Hematopoietic multipotent progenitor cell treated with erythropoietin and hydrocortisone succinate and interleukin-3 and kit ligand, for 8 days (in vitro differentiated cells): ENCODE measurements at places on chromosomes 6 and 20.
A peak's percentile ranks its signal among the peaks of the same experiment; 100 is the strongest.

- no peak for DNase-seq
Measured at GRCh38 chr6:17220040-17220910, 60.9 kb upstream of the RBM24 start.

GRCh38 chr6:73640179-73640750 is 13.5 kb downstream of the SLC17A5 start:
- no peak for DNase-seq

DNA sequence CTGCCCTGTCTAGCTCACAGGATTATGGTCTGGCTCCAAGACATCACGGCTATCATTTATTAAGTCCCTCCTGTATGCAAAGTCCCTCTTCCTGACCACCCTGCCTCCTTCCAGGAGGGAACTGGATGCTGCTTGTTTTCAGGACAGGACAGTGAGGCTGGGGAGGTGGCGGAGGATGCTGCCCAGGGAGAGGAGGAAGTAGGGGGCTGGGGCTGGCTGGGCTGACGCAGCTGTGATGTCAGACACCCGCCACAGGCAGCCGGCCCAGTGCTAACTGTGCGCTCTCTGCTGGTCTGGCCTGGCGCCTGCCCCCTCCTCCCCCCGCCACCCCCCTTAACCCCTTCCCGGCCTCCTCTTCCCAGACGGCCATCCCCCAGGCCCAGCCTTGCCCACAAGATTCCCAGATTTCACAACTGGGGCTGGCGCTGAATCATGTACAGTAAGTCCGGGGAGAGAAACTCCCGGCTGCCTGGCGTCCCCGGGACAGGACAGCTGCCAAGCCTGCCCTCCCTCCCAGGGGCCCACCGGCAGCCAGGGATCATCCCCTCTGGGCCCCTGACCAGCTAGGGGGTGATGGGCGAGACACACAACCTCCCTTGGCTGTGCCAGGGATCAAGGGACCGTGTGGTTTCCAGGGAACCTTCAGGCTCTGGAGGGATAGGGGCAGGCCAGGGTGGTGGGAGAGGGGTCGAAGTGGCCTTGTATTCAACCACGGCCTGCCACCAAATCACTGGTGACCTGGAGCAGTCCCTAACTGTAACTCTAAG is 118.1 kb downstream of the CEBPB start:
- DNase-seq = no peak

GRCh38 chr6:160328447-160328846 is 19.7 kb upstream of the SLC22A3 start:
- DNase-seq = no peak

- no peak for DNase-seq
Measured at GRCh38 chr6:165515963-165516624, 146.9 kb downstream of the PDE10A start.

- peak; percentile 52 for DNase-seq
Measured at GRCh38 chr6:15628499-15629131, 34.2 kb downstream of the DTNBP1 start.

DNA sequence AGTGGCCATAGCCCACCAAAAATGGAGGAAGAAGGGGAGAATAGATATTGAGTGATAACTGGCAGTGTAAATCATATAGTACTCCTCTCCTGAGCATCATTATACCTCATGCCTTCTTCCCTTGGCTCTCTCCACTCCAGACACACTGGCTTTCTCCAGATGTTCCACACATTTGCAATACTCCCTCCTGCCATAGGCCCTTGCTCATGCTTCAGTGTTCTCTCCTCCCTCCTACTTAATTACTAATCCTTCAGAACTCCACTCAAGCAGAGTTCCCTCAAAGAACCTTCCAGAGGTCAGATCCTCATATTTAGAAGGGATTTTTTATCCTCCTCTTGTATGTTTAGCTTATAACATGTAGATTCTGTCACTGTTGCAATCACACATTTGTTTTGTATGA is 279.5 kb upstream of the SUPT3H start:
- DNase-seq = no peak

DNA sequence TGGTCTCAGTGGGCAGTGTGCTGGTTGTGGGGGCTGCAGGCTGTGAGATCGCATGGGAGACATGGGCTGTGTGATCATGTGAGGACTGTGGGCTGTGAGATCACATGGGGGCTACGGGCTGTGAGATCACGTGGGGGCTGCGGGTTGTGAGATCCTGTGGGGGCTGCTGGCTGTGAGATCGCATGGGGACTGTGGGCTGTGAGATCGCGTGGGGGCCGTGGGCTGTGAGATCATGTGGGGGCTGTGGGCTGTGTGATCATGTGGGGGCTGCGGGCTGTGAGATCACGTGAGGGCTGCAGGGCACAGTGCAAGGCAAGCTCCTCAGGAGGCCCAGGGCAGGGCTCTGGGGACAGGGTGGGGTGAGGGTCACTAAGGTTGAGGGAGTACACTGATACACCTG is 140.5 kb upstream of the CST7 start:
- DNase-seq = no peak

DNA sequence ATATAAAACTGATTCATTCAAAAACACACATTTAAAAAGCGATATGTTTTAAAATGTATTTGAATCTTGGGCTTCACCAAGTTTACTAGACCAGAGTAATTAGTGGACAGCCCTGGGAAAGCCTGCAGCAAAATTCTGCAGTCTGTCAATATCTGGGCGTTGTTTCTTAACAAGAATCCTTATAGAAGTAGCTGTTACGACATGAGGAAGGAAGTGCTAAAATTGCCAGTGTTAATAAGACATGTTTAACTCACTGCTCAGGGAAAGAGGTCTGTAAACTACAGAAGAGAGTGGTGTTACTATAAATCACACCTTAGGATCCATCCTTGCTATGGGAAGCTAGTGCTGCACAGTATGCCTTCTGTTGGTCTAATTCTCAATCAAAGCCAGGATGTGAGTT is 120.6 kb downstream of the TBX18 start:
- no peak for DNase-seq
